Fibroblast of mammary gland (primary cell): ENCODE measurements at places on chromosomes 2 and 18.
A peak's percentile ranks its signal among the peaks of the same experiment; 100 is the strongest.

- DNase-seq = peak; percentile 56
Observed at GRCh38 chr2:12684471-12684936, 32.2 kb upstream of the TRIB2 start.

DNA sequence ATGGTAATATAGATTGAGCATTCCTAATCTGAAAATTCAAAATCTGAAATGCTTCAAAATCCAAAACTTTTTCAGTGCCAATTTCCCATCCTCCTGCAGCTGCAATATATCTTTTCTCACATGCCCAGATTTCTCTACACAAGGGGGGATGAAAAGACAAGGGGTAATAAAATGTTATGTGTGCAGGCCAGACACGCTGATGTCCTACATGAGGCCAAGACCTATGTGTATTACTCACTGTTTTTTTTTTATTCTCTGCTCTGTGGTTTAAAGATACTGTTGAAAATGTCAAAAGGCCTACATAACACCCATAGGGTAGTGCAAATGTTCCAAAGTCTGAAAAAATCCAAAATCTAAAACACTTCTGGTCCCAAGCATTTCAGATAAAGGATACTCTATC lies 41.2 kb upstream of the CWC22 start:
- peak; percentile 45 for DNase-seq

GRCh38 chr18:35164133-35164532 lies 76.7 kb upstream of the ZNF397 start:
- DNase-seq = no peak

- DNase-seq = no peak
Observed at GRCh38 chr18:33826151-33826550, 248.1 kb downstream of the ASXL3 start.

- no peak for DNase-seq
Observed at GRCh38 chr2:237309416-237309815, 104.5 kb downstream of the COL6A3 start.

GRCh38 chr2:241226723-241227572 lies 38.5 kb downstream of the ANO7 start:
- no peak for DNase-seq

- peak; percentile 35 for DNase-seq
Observed at GRCh38 chr18:59629894-59630293, 67.3 kb downstream of the CCBE1 start.

DNA sequence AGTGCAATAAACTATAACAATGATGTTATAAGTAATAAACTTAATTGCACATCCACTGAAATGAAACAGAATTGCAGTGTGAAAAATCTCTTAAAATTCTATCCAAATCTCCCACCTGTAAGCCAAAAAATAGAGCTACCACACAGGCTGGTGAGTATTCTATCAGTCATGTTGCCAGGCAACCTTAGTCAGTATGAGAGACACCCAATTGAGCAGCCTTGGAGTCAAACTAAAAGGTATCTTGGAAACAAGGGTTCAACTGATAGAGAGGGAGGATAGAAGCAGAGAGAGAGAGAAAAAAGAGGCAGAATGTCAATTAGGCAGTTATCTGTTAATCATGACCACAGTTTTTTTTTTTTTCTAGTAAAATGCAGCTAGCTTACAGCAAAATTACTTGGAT lies 45.8 kb downstream of the GALNT13 start:
- DNase-seq = peak; percentile 1

- no peak for DNase-seq
Observed at GRCh38 chr2:55078956-55079355, 28.7 kb upstream of the RTN4 start.

- peak; percentile 63 for DNase-seq
Observed at GRCh38 chr18:31581498-31582197, 10.0 kb upstream of the TTR start.

DNA sequence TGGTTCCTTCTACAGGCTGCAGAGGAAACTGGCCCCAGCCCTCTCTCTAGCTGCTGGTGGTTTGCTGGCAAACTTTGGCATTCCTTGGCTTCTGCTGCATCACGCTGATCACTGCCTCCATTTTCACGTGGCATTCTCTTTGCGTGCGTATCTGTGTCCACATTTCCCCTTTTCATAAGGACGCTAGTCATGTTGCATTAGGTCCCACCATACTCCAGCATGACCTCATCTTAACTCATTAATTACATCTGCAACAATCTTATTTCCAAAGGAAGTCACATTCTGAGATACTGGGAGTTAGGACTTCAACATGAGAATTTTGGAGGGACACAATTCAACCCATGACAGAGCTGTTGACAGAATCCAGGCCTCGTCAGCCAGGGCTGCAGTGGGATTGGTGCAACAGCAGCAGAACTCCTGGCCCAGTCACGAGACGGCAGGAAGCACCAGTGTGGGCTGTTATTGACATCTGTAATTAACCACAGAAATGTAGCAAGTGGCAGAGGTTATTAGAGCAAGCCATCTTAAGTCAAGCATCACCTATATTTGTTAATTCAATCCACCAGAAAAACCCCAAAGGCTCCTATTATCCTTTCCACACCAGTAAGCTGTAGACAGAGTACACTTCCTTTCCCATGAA lies 132.4 kb downstream of the TMEM163 start:
- no peak for DNase-seq

DNA sequence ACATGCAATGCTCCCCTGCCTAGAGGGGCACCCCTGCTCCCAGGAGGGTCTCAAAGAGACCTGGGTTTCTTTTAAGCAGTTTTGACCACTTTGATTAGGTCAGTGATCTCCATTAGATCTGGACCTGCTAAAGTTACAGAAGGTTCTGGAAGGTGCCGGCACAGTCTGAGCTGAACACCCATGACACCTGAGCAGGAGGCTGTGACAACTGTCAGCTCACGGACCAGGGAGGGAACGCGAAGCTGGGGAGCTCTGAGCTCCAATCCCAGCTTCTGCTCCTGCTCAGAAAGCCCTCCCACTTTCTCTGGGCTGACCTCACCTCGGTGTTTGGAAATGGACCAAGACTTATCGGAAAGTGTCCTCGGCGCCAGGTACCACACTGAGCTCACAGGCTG lies 113.8 kb downstream of the NFATC1 start:
- no peak for DNase-seq

- DNase-seq = peak; percentile 78
Observed at GRCh38 chr2:75523313-75524275, 37.1 kb downstream of the EVA1A start.

DNA sequence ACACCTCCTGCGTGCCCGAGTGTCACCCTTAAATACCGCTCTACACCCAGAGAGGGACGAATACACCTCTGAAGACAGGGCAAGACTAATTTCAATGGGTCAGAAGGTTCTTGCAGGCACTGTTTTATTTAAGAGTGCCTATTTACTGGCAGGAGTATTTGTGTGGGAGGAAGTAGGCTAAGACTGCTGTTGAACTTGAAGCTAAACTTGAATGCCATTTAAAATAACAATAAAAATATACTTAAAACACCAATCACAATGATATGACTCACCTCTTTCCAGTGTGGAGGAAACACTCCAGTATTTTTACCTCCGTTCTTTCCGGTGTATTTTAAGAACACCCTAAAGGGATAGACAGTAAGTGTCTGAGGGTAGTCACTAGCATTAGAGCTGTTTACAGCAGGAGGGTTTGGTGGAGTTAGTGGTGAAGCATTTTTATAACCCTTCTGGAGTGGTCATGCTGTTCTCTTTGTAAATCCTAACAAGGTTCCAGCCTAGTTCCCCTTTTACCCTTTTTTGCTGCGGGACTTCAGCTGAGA lies 9.6 kb upstream of the HOXD1 start:
- no peak for DNase-seq

DNA sequence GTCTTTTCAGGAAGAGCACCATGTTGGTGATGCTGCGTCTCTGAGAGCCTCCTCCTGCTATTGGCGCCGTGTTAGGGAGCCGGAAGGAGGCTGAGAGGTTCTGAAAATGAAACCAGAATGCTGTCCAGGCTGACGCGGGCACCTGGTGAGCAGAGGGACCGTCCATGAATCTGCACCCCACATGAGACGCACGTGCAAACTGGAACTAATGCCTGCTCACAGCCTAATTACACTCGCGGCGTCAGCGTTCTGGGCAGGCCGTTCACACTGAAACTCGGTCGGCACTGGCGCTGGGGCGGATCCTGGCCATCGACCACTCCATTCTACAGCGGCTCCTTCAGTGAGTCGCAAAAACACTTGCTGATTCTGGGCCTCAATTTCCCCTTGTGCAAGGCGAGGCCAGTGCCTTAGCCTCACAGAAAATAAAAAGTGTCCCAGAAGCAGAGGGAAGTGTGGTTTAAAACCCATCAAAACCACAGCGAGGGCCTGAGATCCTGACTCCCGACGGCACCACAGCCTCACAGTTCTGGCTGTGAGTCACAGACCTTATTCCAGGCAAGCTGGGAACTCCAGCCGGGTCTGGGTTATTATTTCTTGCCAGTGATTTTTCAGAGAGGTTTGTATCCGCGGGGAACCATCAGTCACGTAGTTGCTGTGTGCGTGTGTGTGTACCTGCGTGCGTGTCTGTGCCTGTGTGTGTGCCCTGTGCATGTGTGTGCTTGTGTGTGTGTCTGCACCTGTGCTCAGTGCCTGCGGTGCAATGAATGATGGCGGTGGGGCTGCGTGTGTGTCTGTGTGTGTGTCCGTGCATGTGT lies 49.1 kb upstream of the CTDP1 start:
- no peak for DNase-seq

DNA sequence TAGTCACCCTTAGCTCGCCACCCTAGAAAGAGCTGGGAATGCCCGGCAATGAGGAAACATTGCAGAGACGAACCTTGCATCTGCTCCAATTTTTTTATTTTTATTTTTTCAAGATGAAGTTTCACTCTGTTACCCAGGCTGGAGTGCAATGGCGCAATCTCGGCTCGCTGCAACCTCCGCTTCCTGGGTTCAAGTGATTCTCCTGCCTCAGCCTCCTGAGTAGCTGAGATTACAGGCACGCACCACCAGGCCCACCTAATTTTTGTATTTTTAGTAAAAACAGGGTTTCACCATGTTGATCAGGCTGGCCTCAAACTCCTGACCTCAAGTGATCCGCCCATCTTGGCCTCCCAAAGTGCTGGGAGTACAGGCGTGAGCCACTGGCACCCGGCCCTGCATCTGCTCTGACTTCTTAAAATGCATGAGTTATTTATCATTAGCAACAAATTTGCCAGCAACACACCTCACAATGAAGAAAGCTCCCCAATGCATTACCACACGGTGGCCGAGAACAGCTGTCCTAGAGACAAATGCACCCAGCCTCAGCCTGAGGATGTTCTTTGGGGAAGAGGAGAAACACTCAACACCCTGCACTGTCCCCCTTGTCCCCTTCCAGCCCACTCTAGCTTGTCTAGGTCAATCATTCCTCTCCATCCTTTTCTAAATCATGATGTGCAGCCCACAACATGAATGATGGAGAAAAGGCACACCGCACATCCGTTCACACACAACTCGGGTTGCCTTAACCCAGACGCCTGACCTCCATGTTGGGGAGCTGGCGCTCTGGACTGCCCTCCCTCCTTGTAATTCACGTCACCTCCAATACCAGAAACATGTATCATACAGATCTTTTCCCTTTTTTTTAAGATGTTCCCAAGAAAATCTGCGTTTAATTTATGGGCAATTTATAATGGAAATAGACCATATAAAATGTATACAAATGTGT lies 46.9 kb downstream of the TTC32 start:
- peak; percentile 45 for DNase-seq

DNA sequence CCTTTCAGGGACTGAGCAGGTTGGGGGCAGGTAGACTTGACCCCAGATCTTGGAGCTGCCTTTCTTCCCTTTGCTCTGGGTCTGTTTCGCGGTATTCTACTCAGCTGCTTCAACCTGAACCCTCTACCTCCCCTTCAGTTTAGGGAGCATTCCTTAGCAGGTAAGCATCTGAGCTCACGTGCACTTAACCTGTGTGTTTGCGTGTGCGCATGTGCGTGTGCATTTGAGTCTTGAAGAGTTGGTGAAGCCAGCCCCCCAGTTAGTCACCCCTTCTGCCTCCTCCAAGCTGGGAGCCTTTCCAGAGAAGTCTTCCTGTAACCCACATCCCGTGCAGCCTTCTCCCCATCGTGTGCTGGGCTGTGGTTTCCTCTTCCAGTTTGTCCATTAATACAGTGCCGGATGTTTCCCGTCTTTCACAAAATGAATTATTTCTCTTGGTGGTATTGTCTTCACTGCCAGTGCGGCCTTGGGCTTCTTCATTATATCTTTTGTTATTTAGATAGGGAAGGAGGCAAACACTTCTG lies 33.2 kb downstream of the B3GNT2 start:
- DNase-seq = no peak

DNA sequence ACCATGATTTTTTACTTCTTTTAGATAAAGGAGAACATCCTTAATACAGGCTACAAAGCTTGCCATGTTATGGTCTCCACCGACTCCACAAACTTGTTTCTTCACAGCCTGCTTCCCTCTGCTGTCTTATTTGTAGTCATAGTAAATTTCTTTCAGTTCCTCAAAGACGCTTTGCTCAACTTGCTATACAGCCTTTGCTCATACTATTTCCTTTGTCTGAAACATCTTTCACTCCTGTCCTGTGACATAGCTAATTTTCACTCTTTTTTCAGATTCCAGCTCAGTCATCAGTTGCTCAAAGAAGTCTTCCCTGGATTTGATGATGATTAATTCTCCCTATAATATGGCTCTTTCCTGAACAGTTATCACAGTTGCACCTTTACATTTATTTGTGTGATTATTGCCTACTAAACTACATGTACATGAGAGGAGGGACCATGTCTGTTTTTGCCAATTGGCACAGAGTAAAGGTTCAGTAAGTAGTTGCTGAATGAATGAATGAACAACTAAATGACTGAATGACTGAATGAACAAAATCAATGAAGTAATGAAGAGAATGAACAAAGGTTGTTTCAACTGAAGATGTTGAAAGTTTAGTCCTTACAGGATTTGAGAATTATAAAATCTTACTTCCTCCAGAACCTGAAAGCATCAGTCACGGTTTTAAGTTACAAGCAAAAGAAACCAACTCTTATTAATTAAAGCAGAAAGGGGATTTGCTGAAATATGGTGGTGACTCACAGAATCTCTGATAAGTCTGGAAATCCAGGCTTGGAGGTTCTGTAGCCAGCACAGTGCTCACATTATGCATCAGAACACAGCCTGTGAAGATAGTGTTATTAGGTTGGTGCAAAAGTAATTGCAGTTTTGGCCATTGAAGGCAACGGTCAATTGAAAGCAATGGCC lies 186.4 kb upstream of the FAM98A start:
- DNase-seq = peak; percentile 6

DNA sequence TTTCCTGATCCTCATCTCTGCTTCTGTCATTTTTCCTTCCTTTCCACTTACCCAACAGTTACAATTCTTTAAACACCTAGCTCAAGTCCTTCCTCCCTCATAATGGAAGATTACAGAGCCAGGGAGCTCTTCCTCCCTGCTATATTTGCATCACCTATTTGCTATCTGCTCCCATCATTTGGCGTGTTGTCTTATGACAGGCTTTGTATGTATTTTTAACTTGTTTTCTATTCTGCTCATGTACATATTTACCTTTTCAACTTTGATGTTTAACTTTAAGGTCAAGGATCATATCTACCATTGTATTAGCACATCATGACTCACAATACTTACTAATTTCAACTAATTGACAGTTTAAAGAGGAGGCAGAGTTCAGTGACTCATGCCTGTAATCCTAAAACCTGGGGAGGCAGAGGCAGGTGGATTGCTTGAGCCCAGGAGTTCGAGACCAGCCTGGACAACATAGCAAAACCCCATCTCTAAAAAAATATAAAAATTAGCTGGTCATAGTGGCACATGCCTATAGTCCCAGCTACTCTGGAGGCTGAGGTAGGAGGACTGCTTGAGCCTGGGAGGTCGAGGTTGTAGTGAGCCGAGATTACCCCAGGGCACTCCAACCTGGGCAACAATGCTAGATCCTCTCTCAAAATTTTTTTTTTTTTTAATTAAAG lies 308.0 kb upstream of the STON1 start:
- peak; percentile 22 for DNase-seq
